ENCODE measurements at places on chromosomes 1 and 21.

- peak; percentile 25 for DNase-seq
Measured at GRCh38 chr1:102970496-102971078, 137.7 kb downstream of the COL11A1 start.

DNA sequence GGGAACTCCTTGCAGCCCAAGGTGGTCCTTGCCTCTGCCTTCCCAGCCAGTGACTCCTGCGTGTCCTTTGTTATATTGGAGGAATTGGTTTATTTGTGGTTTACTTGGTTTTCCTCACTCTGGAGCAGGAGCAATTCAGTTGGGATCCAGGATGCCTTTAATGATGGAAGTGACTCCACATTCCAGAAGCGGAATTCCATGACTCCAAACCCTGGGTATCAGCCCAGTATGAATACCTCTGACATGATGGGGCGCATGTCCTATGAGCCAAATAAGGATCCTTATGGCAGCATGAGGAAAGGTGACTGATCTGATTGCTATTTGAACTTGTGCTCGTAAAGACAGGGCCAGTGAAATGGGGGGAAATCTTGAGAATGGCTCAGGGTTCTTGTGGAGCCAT lies 15.1 kb upstream of the PIGV start:
- no peak for DNase-seq

- no peak for DNase-seq
Measured at GRCh38 chr1:3467096-3468036, 12.9 kb downstream of the ARHGEF16 start.

DNA sequence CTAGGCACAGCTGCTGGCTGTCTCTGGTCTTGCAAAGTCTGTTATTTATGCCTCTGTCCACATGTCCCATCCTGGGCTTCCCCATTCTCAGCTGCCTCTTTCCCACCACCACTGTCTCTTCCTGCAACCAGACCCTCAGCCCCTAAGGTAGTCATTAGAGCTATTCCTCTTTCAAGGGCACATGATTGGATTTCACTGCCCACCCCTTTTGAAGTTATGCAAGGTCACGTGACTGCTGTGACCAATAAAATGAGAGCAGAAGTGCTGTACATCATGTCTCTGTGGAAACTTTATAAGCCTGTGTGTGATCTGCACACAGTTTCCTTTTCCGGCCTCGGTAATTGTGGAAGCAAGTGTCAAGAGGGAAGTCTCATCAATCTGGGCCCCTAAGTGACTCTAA lies 136.6 kb upstream of the HMGB4 start:
- no peak for DNase-seq

GRCh38 chr1:20087668-20088067 lies 17.7 kb downstream of the PLA2G5 start:
- DNase-seq, result no peak

DNA sequence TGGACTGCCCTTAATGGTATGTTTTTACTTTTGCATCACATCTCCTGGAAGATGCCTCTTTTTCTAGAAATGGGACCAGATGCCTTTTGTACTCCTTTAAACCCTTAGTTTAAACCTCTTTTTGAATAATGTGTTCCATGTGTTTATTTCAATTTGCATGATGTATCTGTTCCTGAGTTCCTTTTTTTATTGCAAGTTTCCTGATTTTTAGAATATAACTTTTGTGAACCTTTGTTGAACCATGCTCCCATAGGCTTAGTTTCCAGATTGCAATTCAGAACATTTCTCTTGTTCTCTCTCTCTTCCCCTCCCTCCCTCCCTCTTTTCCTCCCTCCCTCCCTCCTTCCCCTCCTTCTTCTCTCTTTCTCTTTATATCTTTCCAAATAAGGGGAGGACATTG lies 81.9 kb downstream of the RGL1 start:
- no peak for DNase-seq

DNA sequence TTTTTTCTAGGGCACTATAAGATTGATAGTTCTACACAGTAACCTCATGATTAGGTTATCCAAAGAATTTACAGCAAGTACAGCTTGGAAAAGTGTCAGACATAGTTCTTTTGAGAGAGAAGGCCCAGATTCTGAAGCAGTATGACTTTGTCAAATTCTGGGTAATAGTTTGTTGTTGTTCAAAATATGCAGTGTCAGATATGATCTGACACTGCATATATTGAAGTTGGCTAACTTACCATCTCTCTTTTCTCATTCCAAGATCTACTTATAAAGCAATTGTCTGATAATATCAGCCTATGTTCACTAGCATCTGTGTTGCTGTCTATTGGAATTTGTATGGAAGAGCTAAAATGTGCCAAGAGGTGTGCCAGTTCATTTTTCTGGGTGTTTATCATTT lies 160.1 kb downstream of the CTH start:
- DNase-seq, result no peak

- DNase-seq, result peak; percentile 6
Measured at GRCh38 chr1:100277866-100278265, 11.8 kb downstream of the RTCA start.

DNA sequence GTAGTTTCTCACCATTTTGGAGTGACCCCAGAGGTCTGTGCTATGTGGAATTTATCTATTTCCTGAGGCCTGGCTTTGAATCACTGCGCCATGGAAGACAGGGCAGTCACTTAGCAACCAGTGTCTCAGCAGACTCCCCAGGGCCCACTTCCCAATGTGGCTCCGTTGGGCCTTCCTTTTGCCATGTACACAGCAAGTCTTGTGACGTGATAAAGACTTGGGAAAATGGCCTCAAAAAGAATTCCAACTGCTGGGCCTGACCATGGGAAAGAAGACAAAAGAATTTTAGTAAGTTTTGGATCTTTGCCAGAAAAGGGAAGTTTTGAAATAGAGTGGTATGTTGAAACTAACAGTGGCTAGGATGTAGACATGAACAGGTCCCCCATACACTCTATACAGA lies 36.2 kb downstream of the TLR5 start:
- DNase-seq, result no peak

- DNase-seq, result no peak
Measured at GRCh38 chr1:44453798-44454349, 48.8 kb downstream of the RNF220 start.

DNA sequence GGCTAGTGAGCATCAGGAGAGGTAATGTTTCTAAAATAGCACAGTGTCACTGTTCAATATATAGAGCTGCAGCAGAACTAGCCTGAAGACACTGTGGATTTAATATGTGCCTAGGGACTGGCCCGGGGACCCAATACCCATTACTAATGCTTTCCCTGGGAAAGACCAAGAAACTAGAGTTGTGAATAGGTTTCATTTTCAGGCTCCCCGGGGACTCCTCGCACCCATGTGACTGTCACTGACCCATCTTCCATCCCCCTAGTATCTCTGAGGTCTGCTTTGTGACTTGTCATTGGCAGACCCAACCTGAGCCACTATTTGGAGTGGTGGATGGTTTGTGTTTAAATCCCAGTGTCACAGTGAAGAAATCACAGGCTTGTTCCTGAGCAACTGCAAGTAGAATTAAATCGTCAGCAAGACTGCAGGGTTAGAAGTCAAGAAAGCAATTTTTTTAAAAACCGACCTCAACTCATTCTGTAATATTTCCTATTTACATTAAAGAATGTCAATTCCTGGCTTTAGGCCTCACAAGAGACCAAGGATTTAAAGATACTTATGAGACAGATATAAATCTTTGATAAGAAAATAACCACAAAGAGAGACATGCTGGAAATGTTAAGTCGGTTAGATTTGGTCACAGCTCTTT lies 130.0 kb upstream of the TNR start:
- no peak for DNase-seq

DNA sequence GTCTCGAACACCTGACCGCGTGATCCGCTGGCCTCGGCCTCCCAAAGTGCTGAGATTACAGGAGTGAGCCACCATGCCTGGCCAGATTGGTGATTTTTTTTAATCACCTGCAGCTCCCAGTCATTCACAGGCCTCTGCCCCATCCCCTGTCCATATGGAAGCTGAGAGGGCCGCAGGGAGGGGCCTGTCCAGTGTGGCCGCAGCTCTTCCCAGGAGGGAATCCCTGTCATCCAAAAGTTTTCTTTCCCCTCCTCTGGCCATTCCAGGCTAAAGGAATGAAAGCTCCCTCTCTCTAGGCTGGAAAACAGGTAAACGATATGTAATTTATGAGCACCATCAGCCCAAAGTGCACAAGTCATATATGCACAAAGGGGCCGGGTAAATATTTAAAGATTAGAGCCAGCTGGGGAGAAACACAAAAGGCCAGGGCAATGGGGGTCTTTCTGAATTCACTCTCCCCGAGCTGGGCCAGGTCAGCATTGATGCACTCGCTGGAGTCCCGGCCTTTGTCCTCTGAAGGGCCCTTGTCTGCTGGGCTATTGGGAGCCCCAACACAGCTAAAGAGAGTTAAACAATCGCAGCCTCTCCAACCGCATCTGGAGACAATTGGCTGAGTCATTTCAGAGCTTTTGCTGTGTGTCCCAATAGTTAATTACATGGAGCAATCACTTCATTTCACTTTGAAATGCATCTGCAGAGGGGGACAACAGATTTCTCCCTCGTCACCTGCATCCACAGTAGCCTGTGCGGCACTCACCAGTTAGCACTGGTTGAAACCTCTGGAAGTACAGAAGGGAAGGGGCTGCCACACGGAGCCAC lies 3.8 kb upstream of the HES3 start:
- no peak for DNase-seq

DNA sequence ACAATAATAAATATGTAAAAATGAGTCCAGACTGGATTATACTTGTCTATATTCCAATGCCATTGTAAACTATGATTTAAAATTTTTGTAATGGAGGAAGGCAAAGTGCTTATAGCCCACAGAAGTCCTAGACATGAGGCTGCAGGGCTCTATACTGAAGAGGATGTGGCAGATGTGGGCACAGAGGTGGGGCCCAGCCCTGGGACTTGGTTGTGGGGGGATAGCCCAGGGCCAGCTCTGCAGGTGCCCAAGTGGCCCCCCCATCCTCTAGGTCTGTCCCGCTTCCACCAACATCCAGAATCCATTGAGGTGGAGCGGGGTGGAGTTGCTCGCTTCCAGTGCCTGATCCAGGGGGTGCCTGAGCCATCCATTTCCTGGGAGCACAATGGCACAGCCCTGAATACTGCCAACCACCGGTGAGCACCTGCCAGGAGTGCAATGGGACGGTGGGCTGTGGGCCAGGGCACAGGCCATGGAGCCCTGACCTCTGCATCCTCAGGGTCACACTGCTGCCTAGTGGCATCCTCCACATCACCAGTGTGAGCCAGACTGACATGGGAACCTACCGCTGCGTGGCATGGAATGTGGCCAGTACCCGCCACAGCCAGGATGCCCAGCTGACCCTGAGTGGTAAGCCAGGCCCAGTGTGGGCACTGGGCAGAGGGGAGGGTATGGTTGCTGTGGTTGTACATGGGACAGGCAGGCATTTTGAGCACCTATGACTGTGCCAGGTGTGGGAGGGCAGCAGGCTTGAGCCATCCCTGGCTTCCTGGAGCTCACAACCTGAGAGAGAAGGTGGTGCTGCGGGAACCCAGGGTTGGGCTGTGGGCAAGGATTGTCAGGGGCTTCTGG lies 21.0 kb downstream of the SLC27A3 start:
- DNase-seq, result no peak

DNA sequence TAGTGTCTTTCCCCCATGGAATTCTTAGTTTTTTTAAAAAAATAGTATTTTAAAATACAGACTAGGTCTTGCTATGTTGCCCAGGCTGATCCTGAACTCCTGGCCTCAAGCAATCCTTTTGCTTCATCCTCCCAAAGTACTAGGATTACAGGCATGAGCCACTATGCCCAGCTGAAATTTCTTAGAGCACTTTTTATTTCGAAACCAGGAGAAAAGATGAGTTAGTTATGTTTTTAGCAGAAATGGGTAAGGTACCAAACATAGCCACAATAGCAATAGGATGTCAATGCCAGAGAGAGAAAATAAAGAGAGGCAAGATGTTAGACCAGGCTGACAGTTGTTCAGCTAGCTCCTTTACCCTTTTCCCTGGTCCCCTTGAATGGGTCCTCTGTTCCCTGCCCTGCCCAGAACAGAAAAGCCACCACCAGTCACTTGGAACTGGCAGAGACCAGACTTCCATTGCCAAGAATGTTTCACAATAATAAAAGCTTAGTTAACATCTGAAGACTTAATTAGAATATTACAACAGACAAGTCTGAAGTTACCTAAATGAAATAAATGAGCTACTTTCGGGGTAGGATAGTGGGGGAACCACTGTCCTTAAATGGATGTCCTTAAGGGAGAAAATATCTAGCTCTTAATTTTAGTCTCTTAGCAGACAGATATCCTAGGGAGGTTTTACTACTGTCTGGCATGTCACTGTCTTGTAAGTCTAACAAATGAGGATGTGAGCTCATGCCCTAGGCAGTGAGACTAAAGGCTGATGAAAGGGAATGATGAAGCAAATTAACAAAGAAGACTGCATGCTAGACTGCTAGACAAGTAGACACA lies 54.3 kb downstream of the ABL2 start:
- DNase-seq, result no peak

DNA sequence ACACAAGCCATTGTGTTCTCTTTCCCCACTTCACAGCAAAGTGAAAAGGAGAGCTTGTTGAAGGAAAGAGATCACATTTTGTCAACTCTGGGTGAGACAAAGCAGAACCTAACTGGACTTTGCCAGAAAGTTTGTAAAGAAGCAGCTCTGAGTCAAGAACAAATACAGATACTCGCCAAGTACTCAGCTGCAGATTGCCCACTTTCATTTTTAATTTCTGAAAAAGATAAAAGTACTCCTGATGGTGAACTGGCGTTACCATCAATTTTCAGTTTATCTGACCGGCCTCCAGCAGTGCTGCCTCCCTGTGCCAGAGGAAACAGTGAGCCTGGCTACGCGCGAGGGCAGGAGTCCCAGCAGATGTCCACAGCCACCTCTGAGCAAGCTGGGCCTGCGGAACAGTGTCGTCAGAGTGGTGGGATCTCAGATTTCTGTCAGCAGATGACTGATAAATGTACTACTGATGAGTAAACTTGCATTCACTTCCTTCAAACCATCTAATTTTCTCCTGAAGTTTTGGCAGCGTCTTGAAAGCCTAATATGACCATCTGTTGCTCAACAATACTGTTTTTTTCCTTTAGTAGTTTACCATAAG lies 43.7 kb downstream of the BACH1 start:
- DNase-seq, result no peak

- no peak for DNase-seq
Measured at GRCh38 chr1:8718850-8719361, 98.5 kb downstream of the RERE start.

- DNase-seq, result peak; percentile 78
Measured at GRCh38 chr1:51518033-51518585, 957 bp downstream of the EPS15 start.

GRCh38 chr21:25862596-25862995 lies 127.8 kb downstream of the GABPA start:
- DNase-seq, result peak; percentile 20

- peak; percentile 71 for DNase-seq
Measured at GRCh38 chr21:41610042-41610839, 102.3 kb upstream of the TMPRSS2 start.

GRCh38 chr21:40618191-40618973 lies 228.6 kb downstream of the DSCAM start:
- DNase-seq, result no peak

DNA sequence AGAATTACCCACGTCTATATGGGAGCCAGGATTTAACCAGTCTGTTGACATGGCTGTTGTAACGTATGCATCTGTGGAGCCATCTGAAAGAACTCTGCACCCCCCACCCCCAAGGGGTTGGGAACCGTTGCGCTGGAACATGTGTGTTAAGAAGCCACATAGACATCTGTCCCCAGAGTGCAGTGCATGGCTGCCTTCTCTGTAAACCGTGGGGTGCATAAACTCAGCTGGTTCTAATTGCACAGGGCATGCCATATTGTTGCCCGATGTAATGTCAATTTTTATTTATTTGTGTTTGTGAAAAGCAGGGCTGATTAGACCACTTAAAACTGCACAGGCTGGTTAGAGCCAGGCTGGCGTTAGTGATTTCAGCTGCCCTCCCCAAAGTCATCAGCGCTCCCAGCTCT lies 70.1 kb upstream of the ROR1 start:
- DNase-seq, result no peak

- no peak for DNase-seq
Measured at GRCh38 chr1:91597215-91597614, 96.6 kb downstream of the CDC7 start.

Data from SW480 (cell line).